ENCODE measurements at places on chromosomes 11 and 22.
A peak's percentile ranks its signal among the peaks of the same experiment; 100 is the strongest.

DNA sequence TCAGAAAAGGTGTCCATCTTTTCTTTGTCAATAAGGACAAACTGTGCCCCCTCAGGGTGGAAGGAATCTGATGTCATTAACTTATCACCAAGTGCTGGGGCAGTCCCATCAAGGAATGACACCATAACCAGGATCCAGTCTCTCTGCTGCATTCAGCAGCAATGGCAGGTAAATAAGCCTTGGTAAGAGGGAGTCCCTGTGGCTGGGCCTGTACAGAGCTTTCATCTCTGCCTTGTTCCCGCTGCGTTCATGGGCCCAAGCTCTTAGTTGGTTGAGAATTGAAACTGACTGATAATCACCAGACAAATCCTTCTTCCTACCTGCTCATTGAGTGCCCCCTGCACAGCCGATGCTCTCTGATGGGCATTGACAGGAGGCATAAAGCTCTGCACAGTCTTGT lies 22.7 kb downstream of the EIF3F start:
- DNase-seq: no peak

GRCh38 chr22:21753374-21754111 lies 17.9 kb upstream of the YPEL1 start:
- no peak for DNase-seq

DNA sequence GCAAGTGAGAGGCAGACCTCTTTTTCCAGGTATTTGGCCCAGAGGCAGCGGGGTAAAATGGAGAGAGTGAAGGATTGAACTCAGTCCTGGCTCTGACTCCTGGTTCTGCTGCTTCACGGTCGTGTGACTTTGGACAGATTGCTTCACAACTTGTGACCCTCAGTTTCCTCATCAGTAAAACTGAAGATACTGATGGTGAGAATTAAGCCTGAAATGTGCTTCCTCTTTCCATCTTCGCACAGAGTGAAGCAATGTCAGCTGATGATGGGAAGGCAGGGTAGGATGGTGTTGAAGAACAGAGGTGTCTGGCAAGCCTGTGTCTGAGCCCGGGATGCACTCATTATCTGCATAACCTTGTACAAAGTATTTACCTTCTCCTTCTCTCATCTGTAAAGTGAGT lies 59.0 kb downstream of the UBASH3B start:
- no peak for DNase-seq

DNA sequence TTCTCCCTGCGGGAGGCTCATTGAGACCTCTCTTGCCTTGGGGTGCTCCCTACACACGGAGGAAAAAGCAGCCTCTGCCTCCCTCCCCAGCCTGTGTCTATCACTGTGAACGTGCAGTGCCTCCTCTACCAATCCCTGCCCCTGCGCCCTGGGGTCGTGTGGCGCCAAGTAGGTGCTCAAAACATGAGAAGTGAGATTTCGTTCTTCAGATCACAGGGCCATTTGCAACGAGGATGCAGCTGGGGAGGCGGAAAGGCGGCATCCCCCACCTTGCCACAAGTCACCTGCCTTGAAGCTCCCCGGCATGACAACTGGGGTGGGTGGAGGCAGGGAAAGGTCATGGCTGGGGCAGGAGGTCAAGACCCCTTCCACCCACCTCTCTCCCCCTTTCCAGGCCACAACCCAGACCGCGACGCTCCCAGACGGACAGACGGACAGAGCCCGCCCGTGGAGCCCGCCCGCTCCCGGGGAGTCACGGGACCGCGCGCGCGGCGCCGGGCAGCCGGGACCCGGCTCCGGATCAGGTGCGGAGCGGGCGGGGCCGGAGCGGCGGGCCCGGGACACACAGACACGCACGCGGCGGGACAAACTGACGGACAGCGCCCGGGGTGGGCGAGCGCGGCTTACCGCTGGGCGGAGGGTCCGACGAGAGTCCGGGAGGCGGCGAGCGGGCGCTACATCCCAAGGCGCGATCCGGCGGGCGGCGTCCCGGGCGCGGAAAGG lies 485 bp downstream of the KCNJ4 start:
- no peak for DNase-seq

- DNase-seq: no peak
Measured at GRCh38 chr11:62892077-62892922, 11.6 kb downstream of the SLC3A2 start.

DNA sequence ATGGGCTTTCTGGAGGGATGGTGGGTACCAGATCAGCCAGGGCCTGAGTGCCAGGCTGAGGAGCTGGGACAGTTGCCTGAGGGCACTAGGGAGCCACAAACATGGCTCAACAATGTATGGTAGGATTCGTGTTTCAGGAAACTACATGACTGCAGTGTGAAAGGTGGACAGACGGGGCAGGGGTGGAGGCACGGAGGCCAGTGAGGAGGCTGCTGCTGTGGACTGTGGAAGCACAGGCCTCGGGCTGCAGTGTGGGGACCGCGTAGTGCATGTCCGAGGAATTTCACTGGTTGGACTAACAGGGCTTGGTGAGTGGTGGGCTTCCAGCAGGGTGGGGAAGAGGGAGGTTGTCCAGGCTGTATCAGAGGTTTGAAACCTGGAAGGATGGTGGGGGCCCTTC lies 7.8 kb downstream of the P2RY2 start:
- DNase-seq: no peak

GRCh38 chr22:20109411-20110358 lies 6.2 kb upstream of the RANBP1 start:
- no peak for DNase-seq

DNA sequence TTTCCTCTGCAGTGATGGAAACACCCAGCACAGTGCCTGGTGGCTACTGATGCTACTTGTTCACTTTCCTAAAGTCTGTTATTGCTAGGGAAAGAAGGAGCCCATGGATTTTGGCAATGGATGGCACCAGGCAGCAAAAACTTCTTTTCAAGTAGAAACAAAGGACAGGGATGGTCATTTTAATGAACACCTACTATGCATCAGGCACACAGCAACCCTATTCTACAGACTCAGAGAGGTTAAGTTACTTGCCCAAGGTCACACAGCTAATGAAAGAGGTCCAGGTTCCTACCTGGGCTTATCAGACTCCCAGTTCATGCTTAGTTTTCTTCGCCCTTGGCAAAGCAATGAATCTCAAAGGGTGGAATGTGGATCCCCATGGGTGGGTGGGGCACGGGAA lies 36.9 kb upstream of the CD82 start:
- DNase-seq: no peak

DNA sequence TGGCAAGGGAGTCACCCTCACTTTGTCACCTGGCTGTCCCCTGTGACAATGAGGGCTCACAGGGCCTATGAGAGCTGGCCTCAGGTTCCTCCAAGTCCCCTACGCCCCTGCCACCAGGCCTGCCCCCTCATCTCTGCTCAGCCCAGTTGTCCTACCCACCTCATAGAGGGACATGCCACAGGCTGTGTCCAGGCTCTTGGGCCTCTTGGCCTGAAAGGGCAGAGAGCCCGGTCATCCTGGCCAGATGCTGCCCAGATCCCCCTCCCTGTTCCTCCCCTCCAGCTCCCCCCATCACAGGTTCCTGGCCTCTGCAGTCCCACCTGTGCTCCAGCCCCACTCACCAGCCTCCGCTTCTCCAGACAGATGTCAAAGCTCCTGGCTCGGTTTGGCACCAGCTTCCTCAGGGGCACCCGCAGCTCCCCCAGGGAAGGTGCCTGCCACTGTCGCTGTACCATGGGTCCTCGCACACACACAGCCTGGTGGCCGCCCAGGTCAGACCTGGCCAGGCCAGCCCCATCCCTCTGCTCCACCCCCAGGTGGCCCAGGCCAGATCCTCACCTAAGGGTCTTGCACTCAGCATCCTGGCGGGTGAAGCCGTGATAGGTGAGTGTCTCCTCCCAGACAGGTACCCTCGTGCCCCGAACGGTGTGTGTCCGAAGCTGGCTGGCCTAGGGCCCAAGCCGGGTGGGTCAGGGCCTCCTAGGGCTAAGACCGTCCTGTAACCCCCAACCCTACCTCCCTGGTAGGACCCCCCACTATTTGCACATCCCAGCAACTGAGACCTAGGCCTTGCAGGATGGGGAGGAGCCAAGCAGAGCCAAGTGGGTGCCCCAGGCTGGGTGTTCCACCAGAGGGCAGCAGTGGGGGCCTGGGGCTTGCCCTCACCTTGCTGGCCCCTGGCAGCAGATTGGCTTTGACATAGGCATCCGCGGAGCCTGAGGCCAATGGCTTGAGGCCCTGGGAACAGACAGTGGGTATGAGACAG lies 8.3 kb downstream of the NDUFV1 start:
- DNase-seq: no peak

DNA sequence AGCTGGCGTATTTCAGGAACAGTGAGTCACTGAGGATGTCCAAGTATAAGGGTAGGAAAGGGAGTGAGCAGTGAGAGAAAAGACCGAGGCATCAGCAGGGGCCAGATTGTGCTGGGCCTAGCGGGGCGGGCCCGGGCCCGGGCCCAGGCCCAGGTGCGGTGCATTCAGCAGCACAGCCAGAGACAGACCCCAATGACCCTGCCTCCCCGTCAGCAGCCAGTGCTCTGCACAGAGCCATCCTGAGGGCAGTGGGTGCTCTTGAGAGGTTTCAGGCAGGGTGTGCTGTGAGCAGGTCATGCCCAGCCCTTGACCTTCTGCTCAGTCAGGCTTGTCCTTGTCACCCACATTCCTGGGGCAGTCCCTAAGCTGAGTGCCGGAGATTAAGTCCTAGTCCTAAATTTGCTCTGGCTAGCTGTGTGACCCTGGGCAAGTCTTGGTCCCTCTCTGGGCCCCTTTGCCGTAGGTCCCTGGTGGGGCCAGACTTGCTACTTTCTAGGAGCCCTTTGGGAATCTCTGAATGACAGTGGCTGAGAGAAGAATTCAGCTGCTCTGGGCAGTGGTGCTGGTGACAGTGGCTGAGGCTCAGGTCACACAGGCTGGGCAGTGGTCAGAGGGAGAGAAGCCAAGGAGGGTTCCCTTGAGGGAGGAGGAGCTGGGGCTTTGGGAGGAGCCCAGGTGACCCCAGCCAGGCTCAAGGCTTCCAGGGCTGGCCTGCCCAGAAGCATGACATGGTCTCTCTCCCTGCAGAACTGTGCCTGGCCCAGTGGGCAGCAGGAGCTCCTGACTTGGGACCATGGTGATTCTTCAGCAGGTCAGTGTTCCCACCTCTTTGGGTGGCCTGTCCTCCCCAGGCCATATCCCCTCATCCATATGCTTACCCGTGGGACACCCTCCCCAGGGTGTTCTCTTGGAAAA lies 2.1 kb downstream of the MYO7A start:
- DNase-seq: no peak

DNA sequence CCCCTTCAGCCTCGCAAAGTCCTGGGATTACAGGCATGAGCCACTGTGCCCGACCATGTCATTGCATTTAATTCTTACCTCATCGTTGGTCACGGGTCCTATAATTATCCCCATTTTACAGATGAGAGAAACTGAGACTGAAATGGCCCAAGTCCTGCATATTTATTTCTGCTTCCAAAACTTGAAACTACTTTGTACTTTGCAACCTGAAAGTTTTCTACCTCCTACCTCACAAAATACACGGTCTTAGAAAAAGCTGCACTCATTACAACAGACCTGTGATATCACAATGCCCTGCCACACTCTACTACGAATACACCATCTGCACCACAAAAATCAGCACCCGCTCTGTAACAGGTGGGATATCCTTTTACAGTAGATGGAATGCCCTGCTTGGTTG lies 189.1 kb downstream of the ADAMTS15 start:
- no peak for DNase-seq

- no peak for DNase-seq
Measured at GRCh38 chr22:24265734-24266133, 4.9 kb upstream of the SPECC1L start.

- no peak for DNase-seq
Measured at GRCh38 chr11:73465023-73465675, 89.0 kb downstream of the RELT start.

GRCh38 chr11:111777094-111778046 lies 11.2 kb upstream of the PPP2R1B start:
- DNase-seq: peak; percentile 32

DNA sequence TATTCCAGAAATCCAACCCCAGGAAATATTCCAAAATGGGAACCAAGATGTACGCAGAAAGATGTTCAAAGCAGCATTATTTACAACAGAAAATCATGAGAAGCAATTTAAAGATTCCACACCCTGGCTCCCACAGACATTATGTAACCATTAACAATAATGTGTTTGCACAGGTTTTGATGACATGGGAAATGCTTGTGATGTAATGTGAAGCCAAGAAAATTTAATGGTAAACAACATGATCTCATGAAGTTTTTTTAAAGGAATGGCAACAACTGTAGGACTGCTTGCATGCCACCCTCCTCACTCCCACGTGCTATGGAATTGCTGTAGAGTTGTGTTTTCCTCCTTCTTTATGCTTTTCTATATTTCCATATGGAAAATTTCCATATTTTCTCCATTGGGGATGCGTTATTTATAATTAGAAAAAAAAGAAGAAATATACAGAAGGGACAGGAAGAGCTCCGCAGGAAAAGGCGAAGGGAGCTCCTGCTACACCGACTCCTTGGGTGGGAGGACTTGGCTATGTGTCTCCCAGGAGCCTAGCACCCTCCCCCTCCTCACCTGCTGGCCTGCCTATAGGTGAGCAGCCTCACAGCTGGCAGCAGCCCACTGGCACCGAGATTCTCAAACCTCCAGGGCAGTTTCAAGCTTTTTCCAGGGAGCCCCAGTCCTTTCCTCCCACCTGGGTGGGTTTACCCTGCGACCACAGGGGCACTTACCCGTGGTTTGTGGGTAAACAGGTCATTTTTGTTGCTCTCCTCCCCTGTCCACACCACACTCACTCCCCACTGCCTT lies 20.9 kb downstream of the LRFN4 start:
- DNase-seq: no peak

GRCh38 chr22:20138417-20138738 lies 6.8 kb downstream of the ZDHHC8 start:
- DNase-seq: no peak

DNA sequence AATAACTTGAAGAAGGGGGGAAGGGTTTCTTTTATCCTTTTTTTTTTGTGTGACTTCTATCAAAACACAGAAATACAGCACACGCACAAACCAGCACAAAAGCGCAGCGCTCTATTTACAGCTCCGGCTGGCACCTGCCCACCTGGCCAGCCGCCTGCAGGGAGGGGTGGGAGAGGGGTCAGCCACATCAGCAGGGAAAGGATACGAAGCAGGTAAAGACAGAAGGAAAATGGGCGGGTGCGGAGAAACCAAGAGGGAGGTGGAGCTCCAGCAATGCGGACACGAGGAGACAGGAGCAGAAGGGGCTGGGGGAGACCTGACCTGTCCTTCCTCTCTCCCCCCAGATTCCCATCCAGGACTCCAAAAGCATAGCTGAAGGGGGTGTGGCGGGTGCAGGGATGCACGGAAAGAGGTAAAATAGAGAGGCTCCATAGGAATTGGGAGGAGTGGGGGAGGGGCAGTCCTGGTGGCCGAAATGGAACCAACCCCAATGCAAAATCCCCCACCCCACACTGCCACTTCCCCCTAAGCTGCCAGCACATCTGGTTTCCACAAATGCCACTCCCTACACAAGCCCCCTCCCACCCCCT lies 14.1 kb downstream of the CXCR5 start:
- DNase-seq: no peak

GRCh38 chr11:37040921-37041320 lies 442.9 kb upstream of the RAG2 start:
- DNase-seq: no peak

GRCh38 chr11:43786016-43786415 lies 94.6 kb upstream of the ALKBH3 start:
- no peak for DNase-seq

GRCh38 chr22:43996170-43996980 lies 27.7 kb upstream of the PARVB start:
- DNase-seq: no peak

GRCh38 chr22:26430600-26430999 lies 1.5 kb downstream of the ASPHD2 start:
- no peak for DNase-seq

GRCh38 chr22:30747493-30747892 lies 52.8 kb downstream of the OSBP2 start:
- no peak for DNase-seq

- DNase-seq: no peak
Measured at GRCh38 chr11:128316541-128317227, 270.7 kb downstream of the ETS1 start.
